Suppressor macrophage (primary cell): ENCODE measurements at places on chromosomes 7 and 10.

- no peak for DNase-seq
These were observed 267.9 kb upstream of the TCERG1L start for GRCh38 chr10:131579251-131580071.

- no peak for DNase-seq
These were observed at the start of gene KCNMA1 for GRCh38 chr10:77637532-77638320. KCNMA1 (minus strand) TSS chr10:77637808.

DNA sequence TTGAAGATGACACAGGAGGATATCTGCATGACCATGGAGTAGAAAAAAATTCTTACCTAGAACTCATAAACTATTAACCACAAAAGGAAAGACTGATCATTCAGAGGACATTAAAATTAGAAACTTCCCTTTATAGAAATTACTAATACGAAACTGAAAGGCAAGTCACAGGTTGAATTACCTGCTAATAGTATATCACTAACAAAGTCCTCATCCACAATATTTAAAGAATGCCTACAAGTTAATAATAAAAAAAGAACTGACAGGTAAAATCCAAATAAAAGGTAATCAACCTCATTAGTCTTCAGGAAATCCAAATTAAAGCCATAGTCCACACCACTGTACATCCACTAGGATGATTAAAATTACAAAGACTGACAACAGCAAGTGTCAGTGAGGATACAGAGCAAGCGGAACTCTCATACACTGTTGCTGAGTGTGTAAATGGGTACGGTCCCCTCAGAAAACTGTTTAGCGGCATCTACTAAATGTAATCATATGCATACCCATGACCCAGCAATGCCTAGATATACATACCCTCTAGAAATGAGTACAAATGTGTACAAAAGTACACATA is 71.2 kb downstream of the ARHGAP21 start:
- DNase-seq, result no peak

- DNase-seq, result no peak
These were observed 139.9 kb downstream of the SH3PXD2A start for GRCh38 chr10:103715430-103715829.

DNA sequence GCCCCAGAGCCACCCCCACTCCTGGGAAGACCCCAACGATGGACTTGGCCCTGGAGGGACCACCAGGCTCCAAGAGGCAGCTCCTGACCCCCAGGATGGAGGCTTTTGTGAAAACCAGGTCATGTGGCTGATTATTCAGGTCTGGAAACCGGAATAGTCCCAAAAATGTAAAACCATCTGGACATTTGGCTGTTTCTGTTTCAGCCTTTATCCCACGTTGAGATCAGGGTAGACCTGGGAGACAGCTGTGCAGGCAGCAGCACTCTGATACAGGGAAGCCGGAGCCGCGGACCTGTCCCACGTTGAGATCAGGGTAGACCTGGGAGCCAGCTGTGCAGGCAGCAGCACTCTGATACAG is 7.1 kb upstream of the ADGRA1 start:
- no peak for DNase-seq

DNA sequence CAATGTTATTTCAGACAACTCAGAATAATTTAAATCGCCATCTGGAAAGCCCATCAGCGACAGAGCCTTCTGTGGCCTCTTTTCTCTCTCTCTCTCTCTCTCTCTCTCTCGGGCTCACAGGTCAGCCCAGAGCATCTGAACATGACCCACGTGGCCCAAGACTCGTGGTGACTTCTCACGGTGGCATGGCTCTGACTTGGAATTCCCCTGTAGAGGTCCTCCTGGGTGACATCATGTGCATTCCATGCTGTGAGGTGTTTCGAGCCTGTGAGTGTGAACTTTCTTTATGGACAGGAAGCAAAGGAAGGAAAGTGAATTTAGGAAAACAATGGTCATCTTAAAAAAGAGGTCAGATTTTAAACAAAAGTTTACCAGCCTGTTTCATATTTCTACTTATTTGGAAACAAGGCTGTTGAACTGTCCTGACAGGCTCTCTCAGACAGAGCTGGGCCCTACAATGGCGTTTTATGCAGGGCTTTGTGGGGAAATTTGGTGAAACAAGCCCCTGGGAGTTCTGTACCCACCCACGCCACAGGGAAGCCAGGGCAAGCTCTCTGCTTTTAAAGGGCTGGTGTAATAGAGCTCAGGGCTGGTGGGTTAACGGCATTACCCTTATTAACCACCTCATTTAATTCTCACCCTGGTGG is 359.7 kb upstream of the ZNF32 start:
- no peak for DNase-seq

DNA sequence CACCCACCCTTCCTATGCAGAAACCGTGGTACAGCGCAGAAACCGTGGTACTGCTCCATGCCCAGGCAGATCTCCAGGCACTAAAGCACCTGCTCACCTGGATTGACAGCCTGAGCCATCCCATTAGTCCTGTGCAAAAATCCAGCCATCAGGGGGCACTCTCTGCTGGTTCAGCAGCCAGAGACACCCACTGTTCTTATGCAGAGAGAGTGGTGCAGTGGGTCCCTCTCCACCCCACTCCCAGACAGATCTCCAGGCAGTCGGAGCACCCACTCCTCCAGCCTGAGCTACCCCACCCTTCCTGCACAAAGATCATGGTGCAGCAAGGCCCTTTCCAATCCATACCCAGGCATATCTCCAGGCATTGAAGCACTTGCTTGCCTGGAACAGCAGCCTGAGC is 219.8 kb downstream of the CTNNA3 start:
- DNase-seq, result no peak

DNA sequence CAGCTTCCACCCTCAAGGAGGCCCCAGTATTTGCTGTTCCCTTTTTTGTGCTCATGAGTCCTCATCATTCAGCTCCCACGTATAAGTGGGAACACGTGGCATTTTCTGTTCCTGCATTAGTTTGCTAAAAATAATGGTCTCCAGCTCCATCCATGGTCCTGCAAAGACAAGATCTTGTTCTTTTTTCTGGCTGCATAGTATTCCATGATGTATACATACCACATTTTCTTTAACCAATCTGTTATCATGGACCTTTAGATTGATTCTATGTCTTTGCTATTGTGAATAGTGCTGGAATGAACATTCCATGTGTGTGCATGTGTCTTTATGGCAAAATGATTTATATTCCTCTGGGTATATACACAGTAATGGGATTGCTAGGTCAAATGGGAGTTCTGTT is 17.0 kb downstream of the KRIT1 start:
- no peak for DNase-seq

- DNase-seq, result no peak
These were observed 385 bp downstream of the IGF2BP3 start for GRCh38 chr7:23469961-23470250.

- DNase-seq, result peak; percentile 29
These were observed 907 bp upstream of the VPS50 start for GRCh38 chr7:93231259-93231658.

DNA sequence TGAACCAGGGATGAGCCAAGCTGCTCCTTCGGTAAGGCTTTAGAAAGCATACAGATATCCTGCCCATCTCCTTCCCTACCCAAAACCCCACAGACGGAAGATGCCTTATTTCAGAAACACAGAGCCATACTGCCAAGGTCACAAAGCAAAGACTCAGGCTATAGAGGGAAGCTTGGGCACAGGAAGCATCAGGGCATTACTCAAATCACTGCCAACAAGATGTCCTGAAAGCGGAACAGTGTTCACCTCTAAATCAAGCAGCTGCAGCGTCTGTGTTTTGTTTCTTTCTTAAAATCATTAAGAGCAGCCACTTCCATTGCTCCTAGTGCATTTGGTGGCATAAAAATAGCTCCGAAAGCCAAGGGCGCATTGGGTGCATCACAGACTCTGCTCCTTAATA is 307.3 kb downstream of the SORCS1 start:
- no peak for DNase-seq

GRCh38 chr10:91415816-91416215 is 5.7 kb downstream of the HECTD2 start:
- DNase-seq, result peak; percentile 41

DNA sequence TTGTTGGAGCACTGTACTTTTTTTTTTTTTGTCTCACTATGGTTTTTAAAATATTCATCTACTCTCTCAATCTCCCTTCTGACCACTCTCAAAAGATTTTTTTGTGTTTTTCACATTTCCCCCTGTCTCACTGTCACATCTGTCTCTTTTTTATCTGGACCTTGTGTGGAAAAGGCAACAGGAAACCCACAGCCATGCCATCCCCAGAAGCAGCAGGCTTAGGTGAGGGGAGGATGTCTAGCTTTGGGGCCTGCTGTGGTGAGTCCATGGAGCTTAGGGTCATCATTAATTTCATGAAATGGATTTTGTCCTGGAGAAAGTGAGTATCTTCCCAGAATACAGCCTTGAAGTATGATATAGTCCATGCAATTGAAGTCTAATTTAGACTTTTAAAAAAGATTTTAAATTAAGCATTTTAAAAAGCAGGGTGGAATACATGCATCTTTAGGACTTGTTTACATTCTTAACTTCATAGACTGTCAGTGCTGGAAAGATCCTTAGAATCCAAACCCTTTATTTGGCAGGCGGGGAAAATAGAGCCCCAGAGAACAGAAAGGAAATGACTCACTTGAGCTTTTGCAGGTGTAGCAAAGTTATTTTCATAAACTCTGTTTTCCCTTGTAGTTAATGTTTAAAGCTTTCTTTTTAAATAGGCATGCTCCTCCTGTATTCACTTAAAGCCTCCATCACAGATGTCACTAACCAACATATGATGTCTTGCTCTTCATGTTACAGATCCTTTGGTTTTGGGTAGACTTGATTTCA is 25.1 kb downstream of the MINDY4 start:
- no peak for DNase-seq

GRCh38 chr10:89283025-89283935 is 18.6 kb upstream of the IFIT2 start:
- DNase-seq, result no peak

- DNase-seq, result no peak
These were observed 9.7 kb downstream of the RBP3 start for GRCh38 chr10:47357911-47358310.

DNA sequence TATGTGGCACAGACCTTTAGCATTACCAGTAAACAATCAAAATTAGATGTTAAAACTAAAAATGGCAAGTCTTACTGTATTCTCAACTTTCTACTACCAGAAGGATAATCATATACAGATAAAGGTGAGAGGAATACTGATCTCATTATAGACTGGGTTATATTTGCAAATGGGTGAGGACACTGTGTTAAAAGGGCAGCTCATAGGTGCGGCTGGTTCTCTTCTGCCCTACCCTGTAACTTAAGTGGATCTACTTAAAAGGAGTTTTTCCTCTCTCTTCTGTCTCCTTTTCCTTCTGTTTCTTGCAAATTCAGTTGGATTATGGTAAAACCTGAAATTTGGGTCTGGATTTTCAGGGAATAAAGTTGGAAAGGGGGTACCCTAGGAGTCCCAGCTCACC is 33.0 kb downstream of the WASL start:
- no peak for DNase-seq

DNA sequence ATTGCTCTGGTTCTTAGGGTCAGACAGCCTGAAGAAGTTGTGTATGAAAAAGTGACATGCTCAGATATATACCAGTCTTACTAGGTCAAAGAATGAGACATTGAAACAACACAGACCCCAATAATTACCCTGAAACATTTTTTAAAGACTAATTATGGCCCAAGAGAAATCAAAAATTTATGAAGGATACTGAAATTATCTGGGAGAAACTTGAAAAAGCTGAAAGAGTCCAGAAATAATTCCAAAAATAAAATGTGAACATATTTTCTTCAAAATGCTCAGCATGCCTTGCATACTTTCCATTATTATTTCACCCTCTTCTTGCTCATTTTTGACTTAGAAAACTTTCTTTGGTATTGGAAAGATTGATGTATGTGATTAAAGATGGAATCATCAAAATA is 198.9 kb upstream of the CCDC6 start:
- no peak for DNase-seq

- DNase-seq, result no peak
These were observed 521.5 kb downstream of the SUGCT start for GRCh38 chr7:40656349-40656748.
